ENCODE measurements at places on chromosomes 4 and X.

DNA sequence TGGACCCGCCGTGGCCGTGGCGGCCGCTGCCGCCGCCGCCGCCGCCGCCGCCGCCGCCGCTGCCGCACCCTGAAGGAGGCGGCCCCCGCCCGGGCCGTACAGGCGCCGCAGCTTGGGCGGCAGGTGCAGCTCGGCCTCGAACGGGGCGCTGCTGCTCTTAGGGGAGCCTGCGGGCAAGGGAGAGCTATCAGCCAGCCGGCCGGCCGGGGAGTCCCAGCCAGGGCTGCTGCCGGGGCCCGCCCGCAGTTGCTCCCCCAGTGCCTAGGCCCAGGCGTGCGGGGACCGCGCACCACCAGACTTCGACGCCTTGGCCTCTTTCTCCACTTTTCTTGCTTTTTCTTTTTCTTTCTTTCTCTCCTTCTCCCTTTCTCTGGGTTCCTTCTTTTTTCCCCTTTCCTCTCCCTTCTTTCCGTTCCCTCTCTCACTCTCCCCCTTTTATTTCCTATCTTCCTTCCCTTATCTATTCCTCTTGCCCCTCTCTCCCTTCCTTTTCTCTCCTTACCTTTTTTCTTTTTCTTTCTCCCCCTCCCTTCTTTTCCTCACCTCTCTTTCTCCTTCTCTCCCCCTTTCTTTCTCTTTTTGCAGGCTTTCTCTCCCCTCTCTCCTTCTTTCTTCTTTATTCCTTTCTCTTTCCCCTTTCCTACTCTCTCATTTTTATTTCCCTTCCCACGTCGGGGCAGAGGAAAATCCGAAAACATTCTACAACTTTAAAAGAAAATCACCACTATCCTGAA lies 2.0 kb downstream of the ARX start:
- no peak for DNase-seq

DNA sequence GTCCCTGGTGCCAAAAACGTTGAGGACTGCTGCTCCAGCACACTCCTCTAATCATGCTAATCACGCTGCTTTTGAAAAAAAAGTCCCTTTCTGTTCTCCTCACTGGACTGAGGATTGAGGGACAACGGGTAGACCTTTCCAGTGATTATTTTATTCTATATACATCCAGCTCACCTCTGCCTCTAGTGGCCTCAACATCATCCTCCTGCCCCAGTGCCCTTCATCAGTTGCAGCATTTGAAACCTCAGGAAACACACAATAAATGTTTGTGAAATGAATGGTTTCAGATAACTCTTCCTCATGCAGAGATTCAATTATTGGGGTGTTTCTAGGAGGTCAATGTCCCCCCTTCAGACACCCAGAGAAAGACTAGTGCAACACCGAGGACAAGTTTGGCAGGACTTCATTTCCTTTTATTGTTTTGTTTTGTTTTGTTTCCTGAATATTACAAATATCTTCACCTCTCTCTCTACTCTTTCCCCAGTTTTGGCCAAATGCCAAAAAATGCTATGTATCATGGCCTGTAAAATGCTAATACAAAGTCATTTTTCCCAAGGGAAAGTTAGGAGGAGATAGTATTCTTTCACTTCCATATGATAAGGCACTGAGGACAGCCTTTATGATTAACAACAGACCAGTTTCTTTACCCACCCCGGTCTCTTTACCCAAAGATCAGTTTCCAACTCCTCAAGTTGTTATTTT lies 460.1 kb upstream of the SLIT2 start:
- no peak for DNase-seq

- DNase-seq: no peak
Measured at GRCh38 chrX:41499984-41500383, 52.8 kb downstream of the NYX start.

DNA sequence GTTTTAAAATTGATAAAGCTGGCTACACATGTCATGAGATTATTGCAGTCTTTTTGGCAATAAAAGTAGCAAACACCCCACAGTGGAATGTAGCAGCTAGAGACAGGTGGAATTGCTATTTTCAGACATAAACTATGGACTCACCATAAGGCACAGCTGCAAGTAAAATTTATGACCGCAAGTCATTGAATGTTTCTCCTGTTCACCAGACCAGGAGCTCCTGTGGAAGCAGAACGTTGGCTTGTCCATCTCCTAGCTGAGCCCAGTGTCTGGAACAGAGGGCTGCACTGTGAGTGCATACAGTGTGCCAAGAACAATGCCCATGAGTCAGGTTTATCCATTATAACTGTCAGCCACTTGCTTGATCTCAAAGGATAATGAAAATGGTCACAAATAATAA lies 538.2 kb downstream of the INPP4B start:
- DNase-seq: no peak

- no peak for DNase-seq
Measured at GRCh38 chrX:24526616-24527015, 61.5 kb downstream of the PDK3 start.

Data from DMS79 (cell line).